Substantia nigra (tissue), 51 donors: ENCODE measurements at places on chromosomes 5 and 9.
A peak's percentile ranks its signal among the peaks of the same experiment; 100 is the strongest.

GRCh38 chr9:117546894-117547678 lies 132.2 kb upstream of the ASTN2 start:
- DNase-seq: no peak

DNA sequence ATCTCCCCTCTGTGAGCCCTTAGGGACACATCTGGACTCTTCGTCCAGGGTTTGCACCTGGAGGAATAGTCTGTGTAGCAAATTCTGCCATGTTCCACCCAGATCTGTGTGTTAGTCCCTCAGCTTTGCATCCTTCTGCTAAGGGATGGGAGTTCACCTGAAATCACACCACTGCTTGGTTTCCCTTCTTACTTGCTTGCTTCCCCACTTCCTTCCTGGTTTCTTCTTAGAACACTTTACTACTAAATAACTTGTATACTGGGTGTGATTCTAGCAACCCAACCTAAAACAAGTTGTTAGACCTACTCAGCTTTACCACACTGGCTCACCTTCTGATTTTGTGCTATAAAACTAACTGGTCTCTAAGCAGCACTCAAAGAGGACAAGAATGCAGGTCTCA lies 202.6 kb upstream of the MAP3K1 start:
- no peak for DNase-seq

DNA sequence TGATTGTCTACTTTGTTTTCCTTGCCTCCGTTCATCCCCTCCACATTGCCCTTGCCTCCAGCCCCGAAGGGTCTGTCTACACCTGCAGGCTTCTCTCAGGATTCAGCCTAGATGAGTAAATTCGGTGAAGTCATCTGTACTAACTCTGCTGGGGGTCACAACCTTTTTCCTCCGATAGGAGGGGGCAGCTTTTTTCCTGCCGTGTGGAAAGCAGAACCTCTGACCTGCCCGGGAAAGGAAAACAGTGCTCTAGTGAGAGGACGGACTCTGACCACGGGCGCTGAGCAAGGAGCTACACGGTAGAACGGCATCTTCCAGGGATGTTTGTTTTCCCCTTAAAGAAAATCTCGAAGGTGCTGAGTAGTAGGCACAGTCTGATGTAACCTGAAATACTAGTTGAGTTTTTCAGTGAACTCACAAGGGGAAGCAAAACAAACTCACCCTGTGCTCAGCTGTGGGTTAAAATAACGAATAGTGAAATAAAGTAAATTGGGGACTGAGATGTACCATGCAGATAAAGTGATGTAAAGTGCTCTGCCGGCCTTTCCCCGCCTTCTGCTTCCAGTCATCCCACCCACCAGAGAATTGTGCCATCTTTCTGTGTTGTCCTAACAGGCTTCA lies 281.8 kb downstream of the AOPEP start:
- no peak for DNase-seq

GRCh38 chr5:90015584-90016018 lies 394.0 kb downstream of the CETN3 start:
- no peak for DNase-seq

DNA sequence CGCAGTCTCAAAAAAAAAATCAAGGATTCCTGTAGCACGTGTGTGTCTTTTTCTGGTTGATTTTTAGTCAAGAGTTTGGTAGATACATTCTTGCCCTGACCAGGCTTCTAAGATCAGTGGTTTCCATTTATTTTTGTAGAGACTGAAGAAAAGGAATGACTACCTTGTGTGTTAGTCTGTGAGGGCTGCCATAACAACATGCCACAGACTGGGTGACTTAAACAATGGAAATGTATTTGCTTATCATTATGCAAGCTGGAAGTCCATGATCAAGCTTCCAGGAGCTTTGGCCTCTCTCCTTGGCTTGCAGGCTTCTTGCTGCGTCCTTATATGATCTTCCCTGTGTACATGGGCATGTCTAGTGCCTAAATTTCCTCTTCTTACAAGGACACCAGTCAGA lies 127.0 kb downstream of the CCDC192 start:
- DNase-seq: no peak

DNA sequence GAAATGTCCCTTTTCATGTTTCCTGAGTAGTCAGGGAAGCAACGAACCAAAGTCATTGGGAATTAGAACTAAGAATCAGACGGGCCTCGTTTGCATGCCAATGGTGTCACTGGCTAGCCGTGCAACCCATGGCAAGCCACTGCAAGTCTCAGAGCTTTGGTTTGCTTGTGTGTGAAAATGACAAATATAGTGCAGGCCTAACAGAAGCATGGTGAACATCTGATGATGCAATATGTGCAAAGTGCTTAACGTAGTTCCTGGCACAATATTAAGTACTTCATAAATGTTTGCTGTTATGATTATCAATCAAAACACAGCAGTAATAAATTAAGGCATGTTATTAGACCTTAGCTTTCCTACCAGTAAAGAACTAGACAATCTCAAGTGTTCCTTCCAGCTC lies 118.0 kb upstream of the TRIM32 start:
- no peak for DNase-seq

- no peak for DNase-seq
These were observed 18.7 kb upstream of the HMHB1 start for GRCh38 chr5:143793249-143793648.

GRCh38 chr5:143037071-143037470 lies 266.9 kb downstream of the ARHGAP26 start:
- DNase-seq: no peak

DNA sequence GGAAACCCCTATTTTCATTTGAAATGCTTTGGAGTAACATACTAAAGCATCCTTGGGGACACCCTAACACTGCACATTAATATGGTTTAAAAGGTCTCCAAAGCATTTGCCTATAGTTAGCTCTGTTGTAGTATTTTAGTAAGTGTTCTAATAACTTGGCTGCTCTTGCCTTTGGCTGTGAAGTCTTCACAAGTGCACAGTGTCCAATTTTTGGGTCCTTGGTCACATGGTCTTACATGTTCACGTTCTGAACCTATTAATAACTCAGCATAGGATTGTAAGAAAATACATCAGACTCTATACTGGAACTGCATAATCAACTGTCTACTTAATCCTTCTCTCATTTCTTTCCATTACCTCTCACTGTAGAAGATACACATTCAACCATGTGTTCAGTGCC lies 17.4 kb downstream of the ADAMTS19 start:
- no peak for DNase-seq

- DNase-seq: no peak
These were observed 56.5 kb upstream of the CDKN2B start for GRCh38 chr9:22065431-22066200.

DNA sequence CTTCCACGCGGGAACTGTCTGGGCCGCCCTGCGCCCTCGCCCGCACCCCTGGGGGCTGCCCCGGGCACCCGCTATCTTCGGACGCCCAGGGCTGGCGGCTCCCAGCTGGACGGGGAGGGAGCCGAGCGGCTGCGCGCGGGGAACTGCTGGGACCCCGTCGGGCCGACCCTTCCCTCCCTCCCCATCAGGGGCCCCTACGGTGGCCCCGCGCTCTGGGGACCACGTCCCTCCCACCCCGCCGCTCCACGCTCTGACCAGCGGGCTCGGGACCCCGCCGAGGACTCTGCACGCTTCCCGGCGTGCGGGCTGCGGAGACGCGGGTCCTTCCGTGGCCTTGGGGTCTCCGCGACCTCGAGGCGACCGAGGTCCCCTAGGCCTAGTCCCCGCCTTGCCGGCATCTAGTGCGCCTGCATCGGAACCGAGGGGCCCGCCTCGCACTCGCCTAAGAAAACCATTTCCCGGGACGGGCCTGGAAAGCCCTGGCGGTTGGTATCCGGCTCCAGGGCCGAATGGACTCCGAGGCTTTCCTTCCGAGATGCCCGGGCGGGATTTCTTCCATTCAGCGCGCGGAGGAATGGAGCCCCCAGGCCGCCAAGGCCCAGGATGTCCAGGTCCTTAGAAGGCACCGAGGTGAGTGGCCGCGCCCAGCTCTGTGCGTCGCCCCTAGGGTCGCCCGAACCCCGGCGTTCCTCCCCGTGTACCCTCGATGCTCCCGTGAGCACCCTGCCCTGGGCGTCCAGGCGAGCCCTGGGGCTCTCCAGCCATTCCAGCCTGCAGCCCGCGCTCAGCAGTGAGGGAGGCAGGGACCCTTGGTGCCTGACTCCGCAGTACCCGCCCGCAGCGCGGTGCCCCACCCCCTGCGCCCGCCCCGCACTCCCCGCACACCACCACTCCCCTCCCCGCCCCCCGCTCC lies 705 bp upstream of the SLC6A3 start:
- no peak for DNase-seq

DNA sequence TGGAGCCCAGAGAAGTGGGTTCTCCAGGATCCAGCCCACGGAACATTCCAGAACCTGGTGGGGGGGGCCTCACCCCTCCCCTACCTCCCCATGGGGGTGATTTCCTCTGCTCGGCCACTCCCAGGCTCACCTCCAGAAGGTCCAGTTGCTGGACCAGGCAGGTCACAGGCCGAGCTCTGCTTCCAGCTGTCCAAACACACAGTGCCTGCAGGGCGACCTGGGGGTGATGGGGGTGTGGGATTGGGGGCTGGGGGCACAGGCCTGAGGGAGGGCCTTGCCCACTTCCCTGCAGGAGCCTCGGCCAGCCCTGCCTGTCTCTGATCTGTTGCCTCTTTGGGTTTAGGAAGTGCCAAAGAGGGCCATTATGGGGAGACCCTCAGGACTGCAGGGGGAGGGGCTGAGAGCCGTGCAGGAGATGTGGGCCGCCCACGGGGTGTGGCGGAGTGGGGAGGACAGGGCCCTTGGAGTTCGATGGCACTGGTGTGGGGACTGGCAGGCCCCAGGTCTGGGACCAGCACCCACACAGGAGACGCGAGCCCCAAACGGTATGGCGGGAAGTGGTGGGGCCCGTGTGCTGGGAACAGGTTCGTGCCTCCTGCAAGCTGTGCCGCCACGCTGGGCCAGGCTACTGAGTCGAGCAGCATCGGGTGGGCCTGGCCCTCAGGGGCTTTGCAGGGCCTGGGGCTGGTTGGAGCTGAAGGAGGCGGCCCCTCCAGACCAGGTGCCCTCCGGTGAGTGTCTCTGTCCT lies 45.6 kb upstream of the EGFL7 start:
- DNase-seq: no peak

- DNase-seq: peak; percentile 55
These were observed 232.6 kb downstream of the MAST4 start for GRCh38 chr5:66828548-66829357.

DNA sequence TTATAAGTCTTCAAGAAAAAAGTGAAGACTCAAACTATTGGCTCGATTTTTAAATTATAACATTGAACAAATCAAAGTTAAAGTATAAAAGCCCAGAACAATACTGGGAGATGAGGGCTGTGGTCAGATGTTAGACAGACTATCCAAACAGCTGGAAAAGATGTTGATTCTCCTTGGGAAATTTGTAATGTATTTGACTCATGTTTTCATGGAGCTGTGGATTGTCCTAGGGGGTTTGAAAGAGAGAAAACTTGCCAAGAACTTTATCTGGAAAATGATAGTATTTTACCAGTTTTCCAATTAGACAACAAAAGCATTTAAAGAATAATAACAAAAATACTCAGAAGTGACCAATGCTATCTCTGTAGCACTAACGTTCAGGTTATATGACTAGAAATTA lies 339.2 kb downstream of the ARL15 start:
- no peak for DNase-seq

DNA sequence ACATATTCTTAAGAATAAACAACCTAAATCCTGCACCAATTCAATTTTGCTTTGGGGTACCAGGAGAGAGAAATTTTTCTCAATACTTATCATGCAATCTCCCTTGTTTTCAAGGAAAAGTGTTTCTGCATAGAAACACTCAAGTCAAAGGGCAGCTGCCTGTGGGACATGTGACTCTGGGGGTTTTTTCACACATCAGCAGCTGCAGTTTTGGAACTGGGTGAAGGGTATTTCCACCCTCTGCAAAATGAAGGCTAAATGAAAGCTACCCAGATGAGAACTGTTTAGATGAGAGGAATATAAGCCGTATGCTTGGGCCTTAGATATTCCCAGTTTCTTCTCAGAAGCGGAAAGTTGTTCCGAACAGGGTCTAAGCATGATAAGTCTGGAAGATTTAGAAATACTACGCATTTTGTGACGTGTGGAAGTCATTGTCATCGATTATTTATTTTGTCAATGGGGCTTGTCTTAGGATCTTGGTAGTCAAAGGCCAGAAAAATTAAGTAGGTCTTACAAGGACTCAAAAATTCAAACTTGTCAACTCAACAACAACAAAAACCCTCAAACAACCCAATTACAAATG lies 64.3 kb upstream of the BOD1 start:
- no peak for DNase-seq

GRCh38 chr9:113548221-113549041 lies 84.9 kb downstream of the RGS3 start:
- DNase-seq: no peak

GRCh38 chr5:5145651-5146529 lies 5.8 kb downstream of the ADAMTS16 start:
- no peak for DNase-seq

DNA sequence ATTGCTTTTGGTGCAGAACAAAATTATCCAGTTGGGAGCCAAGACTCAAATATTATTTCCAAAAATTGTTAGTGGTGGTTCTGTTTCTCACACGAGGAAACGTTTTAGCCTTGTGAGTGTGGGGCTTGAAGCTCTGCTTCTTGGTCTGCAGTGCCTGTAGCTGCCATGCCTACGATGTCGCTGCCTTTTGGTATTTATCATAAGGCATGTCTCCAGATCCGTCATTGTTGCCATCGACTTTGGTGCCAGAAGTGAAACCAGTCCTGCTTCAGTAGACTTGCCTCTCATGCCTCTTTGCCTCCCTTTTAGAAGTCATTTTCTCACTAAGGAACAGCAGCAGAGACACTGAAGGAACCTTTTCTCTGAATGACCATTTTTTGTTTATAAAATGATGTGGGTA lies 29.7 kb upstream of the CATSPER3 start:
- DNase-seq: no peak

- no peak for DNase-seq
These were observed 39.5 kb upstream of the GLRX start for GRCh38 chr5:95861864-95862561.

DNA sequence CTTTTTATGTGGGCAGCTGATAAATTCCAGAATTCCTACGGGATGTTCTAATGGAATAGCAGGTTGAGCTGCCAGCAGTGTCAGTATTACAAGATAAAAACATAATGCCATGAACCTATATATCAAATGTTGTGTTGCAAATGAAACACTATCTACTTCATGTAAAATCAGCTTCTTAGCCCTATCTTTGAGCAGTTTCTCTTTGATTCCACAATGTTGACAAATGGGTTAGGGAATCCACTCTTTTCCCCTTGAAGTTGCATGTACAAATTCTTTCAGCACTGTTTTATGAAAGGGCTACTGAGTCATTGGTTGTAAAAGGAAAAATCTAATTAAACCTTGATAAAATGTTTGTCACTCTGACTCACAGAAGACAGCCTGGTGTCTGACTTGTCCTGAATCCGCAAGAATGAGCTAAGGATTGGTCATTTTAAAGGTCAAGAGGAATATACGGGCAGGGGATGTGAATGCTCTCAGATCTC lies 950.6 kb upstream of the NUDT12 start:
- DNase-seq: no peak

DNA sequence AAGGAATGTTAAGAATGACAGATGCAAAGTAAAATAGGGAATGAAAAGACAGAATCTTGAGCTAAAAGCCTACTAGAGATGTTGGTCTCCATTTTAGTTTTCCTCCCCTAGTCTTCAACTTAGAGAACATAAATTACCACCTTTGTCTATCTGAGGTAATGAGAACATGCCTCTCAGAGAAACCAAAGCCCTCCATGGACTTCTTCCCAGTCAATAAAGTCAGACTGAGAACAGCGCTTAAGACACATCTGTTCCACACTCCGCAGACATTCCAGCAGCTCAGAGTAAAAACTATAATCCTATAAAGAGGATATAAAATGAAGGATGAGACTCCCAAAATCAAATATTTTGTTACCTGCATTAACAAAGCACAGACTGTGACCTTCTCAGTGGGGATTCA lies 79.2 kb downstream of the DPYSL3 start:
- no peak for DNase-seq

- DNase-seq: no peak
These were observed 77.6 kb upstream of the CEP78 start for GRCh38 chr9:78158286-78158685.
